ENCODE measurements at places on chromosomes 3 and 15.

- no peak for DNase-seq
Observed at GRCh38 chr15:51025454-51025846, 69.3 kb downstream of the TNFAIP8L3 start.

DNA sequence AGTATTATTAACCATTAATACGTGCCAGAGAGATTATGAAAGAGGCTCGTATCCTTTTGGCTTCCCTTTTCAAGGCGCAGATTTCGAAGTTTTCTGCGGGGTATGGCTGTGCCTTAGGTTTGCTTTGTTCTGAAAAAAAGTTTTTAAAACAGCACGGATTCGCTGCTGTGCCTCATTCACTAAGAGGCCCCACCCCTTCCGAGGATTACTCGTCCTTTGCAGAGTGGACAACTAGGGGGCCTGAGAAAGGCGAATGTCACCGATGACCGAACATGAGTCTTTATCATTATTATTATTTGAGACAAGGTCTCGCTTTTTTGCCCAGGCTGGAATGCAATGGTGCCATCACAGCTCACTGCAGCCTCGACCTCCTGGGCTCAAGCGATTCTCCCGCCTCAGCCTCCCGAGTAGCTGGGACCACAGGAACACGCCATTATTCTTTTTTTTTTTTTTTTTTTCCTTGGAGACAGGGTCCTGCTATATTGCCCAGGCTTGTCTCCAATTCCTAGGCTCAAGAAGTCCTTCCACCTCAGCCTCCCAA is 684 bp upstream of the RPS27L start:
- DNase-seq, result no peak

GRCh38 chr3:12024959-12025570 is 20.9 kb downstream of the SYN2 start:
- DNase-seq, result no peak

GRCh38 chr3:128050597-128050996 is 1.6 kb upstream of the SEC61A1 start:
- no peak for DNase-seq

GRCh38 chr3:173529062-173529711 is 131.6 kb downstream of the NLGN1 start:
- no peak for DNase-seq

DNA sequence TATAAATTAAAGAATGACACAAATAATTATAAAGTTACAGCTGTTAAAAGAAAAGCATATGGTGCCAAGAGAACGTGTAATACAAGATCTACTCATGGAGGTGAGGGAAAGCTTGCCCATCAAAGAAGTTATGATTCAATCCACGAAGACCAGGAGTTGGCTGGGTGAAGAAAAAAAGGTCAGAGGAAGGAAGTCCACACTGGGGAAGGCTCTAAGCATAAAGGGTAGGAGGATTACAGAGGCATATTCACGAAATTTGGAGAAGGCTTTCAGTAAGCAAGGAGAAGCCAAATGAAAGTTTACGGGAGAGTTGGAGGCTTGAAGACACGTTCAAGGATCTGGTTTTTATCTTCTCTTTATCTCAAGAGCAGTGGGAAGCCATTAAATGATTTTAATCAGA is 1.8 kb upstream of the TGFBR2 start:
- DNase-seq, result no peak

- DNase-seq, result no peak
Observed at GRCh38 chr15:60949039-60949977, 279.8 kb downstream of the RORA start.

GRCh38 chr3:197266331-197266730 is 32.1 kb downstream of the DLG1 start:
- DNase-seq, result no peak

DNA sequence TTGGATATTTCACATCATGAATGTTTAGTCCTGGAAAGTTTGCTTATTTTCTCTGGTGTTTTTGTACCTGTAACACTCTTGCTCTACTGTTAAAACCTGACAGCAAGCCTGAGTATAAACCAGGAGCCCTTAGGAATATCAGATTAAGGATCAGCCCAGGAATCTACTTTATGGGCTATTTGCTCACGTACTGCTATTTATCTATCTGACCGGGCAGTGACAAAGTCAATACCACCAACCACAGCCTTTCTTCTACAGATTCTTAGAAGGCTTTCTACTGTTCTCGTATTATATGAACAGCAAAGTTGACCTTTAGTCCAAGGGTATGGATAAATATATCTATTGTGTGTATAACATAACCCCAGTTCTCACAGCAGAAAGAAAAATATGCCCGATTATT is 521.2 kb downstream of the RBMS3 start:
- DNase-seq, result no peak

- DNase-seq, result no peak
Observed at GRCh38 chr15:57570340-57570739, 21.4 kb upstream of the MYZAP start.

DNA sequence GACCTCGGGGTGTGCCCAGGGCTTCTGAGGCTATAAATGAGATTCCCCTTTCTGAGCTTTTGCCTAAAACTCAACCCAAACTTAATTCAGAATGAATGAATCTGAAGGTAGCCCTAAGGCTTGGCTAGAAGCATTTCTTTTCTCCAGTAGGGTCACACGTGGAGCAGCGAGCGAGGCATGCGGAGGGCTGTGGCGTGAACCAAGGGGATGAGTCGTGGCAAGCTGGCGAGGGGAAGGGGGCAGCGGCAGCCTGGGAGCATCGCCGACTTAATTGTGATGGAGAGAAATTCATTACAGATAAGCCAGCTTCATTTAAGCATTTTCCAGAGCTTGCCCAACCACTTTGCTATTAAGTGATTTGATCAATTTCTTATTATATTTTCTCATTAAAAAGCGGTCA is 79.9 kb downstream of the CHSY1 start:
- DNase-seq, result no peak

DNA sequence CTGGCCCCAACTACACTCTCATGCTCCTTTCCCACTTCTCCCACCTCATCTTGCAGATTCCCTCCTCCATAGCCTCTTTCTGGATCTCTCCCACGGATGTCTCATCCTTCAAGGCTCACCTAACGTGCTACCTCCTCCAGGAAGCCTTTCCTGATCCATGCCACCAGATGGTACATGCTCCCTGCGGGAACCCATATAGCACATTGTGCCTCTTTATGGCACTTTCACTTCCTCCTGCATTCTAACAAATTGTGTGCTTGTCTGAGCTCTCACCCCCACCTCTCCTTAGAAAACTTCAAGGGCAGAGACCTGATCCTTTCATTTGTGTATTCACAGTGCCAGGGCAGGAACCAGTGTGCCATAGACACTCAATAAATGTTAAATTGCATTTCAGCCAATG is 63.0 kb downstream of the HES1 start:
- no peak for DNase-seq

DNA sequence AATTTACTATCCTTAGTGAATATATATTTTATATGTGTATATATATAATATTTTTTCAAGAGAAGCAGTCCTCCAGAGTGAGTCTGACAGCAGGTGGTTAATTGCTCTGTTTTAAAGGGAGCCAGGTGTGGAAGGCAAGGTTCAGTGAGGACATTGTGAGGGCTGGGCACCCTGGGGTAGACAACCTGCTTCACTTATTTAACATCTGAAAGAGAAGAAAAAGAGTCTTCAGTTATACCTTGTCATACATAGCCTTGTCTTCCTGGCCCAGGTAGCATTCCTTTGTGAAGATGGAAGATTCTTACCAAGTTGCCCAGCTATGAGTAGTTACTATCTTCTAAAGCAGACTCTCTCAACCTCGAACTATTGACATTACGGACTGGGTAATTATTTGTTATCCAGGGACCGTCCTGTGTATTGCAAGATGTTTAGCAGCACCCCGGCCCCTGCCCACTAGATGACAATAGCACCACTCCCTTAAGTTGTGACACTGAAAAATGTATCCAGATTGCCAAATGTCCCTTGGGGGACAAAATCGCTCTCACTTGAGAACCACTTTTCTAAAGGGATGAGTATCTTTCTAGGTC is 336.0 kb upstream of the TRIM42 start:
- no peak for DNase-seq

DNA sequence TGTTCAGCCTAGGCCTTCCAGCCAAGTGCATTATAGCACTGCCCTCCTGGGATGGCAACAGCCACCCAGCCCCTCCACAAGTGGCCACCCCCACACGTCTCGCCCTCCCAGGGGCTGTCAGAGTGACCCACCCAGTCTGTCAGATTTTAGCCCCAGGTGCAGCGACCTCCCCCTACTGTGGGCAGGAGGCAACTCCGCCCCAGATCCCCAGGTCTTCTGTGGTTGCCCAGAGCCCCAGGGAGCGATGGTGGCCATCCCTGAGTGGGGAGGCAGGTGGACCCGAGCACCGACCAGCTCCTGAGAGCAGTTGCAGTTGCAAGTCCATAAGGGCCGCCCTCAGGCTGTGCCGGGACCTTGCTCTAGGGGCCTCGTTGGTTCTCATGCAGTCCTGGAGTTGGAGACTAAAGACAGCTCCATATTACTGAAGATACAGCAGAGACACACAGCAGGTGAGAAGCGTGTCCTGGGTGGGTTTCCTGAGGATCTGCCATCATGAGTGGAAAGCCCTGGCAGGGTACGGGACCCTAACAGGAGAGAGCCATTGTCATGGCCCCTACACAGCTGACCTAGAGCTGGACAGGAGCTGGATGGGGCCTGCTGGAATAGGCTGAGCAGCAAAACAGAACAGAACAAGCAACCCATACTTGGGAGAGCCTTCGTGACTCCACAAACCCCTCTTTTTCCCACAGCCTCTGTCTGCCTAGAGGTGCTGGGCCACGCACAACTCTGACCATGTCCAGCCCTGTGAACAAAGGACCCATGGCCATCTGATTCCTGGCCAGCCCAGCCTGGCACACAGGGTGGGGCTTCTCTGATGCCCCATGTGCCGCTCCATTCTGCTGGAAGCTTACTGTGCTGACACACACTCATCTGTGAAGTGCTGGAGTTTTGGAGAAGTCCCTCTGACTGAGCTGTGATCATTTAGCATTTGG is 110.3 kb upstream of the ALDH1A3 start:
- DNase-seq, result no peak

All from stimulated activated CD4-positive, alpha-beta T cell treated with anti-CD3 and anti-CD28 coated beads, Interleukin-15, amount 100 ng/mL, for 1 hour (primary cell).